Brain pericyte (primary cell): ENCODE measurements at places on chromosomes 5 and 9.

- DNase-seq = no peak
Measured at GRCh38 chr5:125056671-125057485, 310.4 kb upstream of the ZNF608 start.

DNA sequence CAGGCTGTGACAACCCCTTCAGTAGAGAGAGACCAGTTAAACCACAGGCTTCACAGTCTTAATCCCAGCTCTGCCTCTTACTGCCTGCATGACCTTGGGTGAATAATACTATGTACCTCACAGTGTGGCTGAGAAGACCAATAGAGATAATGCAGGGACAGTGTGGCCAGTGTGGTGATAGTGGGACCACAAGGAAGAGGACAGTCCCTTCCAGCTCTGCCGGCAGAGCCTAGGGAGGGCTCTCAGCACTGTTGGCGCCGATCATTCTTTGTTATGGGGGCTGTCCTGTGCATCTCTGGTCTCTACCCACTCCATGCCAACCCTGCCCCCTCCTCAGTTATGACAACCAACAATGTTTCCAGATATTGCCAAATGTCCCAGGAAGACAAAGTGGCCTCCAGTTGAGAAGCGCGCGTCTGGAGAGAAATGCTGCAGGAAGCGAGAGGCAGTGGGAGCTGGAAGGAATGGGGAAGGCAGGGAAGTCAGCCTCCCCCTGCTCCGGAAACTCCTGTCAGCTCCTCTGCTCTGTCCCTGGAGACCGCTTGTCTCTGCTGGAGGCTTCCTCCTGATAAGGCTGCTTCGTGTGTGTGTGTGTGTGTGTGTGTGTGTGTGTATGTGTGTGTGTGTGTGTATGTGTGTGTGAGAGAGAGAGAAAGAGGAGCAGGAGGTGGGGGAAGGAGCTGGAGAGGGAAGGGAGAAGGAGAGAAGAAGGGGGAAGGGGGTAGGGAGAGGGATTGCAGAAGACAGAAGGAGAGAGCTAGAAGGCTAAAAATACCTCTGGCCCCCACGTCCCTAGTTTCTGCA lies 31.8 kb upstream of the FABP6 start:
- no peak for DNase-seq

- DNase-seq = no peak
Measured at GRCh38 chr5:132251220-132251725, 6.2 kb upstream of the PDLIM4 start.

DNA sequence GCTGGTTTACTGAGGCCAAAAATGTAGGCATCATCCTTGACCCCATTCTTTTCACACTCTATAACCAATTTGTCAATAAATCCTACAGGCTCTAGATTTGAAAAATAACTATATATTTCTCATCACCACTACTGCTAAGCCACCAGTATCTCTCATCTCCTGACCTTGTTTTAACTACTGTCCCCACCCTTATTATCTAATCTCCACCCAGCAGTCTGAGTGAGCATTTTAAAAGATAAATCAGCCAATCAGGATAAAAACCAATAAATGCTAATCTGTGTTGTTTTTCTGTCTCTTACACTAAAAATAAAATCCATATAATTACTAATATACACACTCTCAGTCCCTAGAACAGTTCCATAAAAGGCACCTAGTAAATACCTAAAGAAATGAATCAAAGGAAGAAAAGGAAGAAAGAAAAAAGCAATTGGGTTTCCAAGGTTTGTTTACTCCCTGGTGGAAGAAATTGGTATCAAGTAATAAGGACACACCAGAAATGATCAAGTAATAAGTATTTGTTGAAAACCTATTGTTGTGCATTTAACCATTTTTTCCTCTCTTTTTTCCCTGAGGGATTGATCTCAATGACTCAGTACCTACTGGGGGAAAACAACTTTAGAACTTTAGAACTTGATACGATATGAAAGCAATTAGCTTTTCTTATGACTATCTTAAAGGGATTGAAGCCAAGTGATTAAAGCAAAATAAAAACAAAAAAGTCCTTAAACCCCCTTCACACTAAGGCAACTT lies 19.3 kb downstream of the MRPS27 start:
- no peak for DNase-seq

DNA sequence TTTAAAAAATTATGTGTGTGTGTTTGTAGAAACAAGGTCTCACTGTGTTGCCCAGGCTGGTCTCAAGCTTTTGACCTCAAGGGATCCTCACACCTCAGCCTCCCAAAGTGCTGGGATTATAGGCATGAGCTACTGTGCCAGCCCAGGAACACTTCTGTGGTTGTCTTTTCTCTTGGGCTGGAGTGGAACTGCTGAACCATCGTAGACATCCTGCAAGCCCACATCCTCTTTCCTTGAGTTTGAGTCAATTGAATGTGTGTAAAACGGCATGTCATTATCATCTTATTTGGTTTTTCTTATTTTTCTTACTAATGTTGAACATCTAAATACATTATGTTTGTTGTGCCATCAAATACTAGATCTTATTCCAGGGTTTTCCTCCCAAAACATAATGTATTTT lies 40.0 kb downstream of the EHMT1 start:
- no peak for DNase-seq

DNA sequence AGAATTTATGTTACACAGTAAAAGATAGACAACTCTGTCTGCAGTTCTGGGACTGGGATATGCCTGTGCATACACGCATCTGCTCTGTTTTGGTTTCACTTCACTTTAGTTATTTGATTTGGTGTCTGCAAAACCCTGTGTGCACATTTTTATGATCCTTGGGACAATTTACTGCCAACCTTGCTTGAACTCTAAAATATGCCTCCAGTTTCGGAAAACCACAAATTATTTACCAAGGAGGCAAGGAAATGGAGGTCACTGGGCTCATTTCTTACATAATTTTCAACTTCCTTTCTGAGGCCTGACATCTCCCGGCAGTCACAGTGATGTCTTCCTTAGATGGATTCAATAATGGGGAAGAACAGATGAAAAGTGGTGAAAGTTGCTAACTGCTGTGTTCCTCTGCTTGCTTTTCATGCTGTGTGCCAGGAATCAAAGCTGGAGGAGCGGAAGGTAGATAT lies 61.2 kb upstream of the TAF11L2 start:
- DNase-seq = no peak

GRCh38 chr9:121574774-121575519 lies 75.3 kb upstream of the GGTA1 start:
- DNase-seq = no peak

DNA sequence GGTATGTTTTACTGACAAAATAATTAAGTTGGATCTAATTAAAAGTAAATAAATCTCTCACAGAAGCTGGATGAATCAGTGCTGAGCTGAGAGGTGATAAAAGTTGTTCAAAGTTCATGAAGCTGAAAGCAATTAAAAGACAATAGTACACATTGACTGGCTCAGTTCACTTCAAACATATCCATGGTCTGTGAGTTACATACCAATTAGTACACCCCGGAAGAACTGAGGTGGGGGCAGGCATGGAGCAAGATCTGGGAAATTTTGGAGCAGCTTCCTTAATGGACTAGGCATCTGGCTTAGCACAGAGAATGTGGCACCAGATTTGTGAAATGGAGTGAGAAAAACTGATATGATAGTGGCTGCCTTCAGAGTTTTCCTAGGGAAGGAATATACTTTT lies 152.7 kb downstream of the ATP10B start:
- no peak for DNase-seq

DNA sequence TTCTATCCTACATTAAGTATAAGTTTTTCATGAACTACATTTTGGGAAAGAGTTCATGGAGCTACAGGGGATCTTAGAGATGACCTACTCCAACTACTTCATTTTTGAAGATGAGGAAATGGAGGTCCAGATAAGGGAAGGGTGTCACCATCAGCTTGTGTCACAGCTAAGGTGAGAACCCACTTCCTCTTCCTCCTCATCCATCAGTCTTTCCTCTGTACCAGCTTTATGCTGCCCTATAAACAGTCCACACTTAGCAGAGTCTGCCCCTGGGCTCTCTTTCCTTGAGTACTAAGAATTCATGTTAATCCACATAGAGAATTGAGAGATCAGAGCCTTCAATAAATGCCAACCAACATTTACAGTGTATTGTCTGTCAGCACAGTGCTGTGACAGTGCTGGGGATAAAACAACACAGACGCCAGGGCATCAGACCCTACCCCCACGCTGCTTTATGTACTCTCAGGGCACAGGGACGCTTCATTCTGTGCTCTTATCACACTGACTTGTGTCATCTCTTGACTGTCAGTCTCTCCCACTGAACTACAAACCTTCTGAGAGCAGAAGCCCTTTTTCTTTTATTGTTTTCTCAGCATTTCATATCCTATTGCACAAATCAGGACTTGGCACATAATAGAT lies 22.1 kb downstream of the ADRB2 start:
- DNase-seq = no peak

DNA sequence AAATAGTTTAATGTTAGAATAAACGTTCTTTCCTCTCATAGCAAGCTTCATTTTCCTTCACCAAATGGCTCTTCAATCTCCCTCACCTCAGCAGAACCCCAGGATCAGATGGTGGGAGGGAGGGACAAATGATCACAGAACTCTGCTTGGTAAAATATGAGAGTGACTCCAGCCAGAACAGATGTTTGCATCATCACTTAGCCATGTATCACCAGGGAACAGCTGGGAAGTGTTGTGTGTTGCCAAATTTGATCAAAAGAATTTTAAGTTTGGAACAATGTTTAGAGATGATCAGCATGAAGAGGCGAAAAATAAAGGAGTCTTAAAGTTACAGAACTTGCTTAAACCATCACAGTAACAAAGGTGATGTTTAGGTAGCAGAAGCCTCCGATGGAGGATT lies 115.7 kb downstream of the FRMD3 start:
- no peak for DNase-seq

DNA sequence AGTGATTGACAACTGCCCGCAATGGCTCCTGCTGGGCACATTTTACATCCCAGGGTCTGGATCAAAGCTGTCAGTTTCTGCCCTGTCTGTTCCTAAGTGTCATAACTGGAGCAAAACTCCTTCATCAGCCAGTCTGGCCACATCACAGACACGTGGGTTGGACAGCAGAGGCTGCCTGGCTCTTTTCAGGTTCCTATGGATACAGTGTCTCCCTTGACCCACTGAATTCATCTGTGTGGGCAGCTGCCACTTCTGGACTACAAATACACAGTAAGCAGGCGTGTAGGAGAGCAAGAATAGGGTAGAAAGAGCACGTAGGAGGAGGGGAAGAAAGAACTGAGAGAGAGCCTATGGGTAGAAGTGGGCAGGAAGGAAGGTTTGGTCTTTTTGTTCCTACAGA lies 238.0 kb downstream of the ENC1 start:
- no peak for DNase-seq

DNA sequence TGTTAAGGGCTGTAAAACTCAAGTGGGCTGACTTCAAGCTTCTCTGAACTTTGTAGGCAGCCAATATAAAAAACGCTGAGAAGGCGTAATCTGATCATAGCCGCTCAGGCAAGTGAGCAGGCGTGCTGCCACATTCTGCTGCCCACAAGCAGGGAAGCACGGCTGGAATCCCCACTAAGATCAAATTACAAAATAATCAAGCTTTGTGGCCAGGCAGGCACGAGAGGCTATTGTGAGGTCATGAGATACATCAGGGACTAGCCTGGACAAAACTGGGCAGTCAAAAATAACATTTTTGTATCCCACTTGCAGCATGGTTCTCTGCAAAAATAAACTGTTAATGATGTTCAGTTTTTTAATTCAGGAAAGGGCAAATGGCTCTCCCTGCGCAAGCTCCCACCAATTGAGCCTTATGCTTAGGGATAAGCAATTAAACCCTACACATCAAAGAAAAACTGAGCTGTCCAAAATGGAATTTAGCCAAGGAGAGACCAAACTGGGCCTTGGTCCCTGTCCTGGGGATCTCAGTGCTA lies 64.0 kb downstream of the POU5F2 start:
- peak; percentile 96 for DNase-seq

- no peak for DNase-seq
Measured at GRCh38 chr9:134049236-134049635, 18.6 kb downstream of the BRD3 start.

GRCh38 chr5:14917719-14918118 lies 46.1 kb upstream of the ANKH start:
- DNase-seq = no peak
